ENCODE measurements at places on chromosomes 4 and X.
A peak's percentile ranks its signal among the peaks of the same experiment; 100 is the strongest.

GRCh38 chr4:177860171-177860570 is 417.9 kb upstream of the AGA start:
- no peak for DNase-seq

DNA sequence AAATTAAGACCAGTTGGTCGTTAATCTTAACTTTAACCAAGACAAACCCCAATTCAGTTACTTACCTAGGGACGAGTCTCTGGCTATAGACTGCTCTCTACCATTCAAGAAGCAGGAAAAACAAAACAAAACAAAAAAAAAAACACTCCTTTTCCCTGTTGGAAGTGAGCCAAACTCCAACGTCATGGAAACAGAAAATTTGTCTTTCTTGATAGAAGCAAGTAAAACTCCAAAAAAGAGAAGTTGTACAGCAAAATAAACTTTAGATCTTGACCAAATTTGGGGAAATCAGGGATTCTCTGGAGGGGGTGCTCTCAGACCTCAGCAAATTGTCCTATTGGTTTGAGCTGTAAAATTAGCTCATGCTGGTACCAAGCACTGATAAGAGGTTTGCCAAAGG is 3.7 kb downstream of the CNGA1 start:
- DNase-seq = no peak

- DNase-seq = no peak
Observed at GRCh38 chr4:738781-739280, 33.2 kb downstream of the PCGF3 start.

- DNase-seq = no peak
Observed at GRCh38 chr4:172245516-172245915, 432.3 kb downstream of the GALNTL6 start.

DNA sequence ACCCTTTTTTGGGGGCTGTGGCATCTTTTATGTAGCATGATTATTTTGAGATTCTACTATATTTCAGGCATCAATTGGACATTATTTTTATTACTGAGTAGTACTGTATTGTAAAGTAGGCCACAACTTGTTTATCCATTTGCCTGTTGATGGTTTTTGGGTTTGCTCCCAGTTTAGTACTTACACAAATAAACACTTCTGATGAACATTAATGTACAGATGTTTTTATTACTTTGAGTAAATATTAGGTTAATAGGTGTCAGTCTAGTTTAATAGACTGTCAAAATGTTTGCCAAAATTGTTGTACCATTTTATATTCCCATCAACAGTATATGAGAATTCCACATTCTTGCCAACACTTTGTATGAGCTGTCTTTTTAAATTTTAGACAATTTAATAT is 214.9 kb upstream of the MAD2L1 start:
- no peak for DNase-seq

GRCh38 chrX:104284507-104284906 is 29.8 kb upstream of the ESX1 start:
- no peak for DNase-seq

DNA sequence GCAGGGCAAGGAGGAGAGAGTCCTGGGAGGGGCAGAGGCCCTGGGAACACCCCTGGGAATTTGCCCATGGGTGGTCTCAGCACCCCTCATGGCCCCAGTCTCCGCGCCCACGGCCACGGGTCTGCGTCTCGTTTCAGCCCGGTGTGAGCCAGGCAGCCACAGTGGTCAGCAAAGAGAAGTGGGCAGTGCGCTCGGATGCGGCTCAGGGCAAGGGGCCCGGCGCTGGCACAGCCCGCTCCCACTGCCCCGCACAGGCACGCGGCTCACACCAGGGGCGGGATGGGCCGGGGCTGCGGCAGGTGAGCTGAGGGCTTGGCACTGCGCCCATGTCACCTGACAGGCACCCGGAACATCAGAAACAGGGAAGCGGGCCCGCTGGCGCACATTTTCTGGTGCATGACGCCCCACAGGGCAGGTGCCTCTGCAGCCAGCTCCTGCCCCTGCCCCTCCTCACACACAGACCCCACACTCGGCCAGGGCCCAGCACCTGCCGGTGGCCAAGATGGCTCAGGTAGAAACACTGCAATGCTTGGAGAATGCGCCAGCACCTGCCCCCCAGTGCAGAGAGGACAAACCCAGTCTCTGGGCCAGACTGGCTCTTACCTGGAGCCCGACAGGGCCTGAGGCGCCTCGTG is 41.9 kb upstream of the MXD4 start:
- no peak for DNase-seq

DNA sequence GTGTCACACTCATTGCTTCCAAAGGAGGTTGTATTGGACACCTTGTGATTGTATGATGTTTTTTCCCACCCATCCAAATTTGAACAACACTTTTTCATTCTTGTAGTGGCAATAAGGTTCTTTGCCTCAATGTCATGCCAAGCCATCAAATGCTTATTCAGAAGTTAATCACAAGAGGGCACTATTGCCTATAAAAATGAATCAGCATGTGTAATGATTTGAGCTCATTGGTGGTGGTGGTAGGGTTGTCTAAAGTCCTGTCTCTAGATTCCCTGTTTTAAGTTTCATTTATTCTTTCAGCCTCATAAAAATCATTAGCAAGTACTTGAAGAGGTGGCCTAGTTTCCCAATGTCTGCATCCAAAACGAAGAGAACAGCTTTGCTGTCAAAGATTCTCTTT is 37.0 kb downstream of the IRS4 start:
- no peak for DNase-seq

GRCh38 chrX:20863649-20864048 is 510.6 kb upstream of the CNKSR2 start:
- DNase-seq = no peak

DNA sequence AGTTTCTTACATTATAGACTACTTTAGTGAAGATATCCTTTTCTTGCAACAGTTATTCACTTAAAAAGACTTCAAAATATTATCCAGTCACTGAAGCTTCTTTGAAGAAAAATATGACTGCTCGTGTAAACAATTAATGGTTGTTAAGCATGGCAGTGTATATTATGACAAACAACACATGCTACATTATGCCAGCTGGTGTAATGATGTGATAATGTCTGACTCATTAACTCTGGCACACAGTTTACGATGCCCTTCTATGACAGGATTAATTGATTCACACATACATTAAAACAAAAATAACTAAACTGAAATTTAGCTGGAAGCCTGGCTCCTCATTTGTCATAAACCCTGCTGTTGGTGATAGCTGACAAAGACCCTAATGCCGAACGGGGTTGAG is 22.4 kb downstream of the GK2 start:
- DNase-seq = peak; percentile 10

GRCh38 chr4:168618577-168619265 is 121.9 kb downstream of the PALLD start:
- DNase-seq = no peak

- DNase-seq = no peak
Observed at GRCh38 chr4:57303012-57303751, 193.0 kb upstream of the IGFBP7 start.

GRCh38 chrX:1518512-1518911 is 18.5 kb downstream of the P2RY8 start:
- DNase-seq = no peak

GRCh38 chr4:105092356-105092755 is 54.3 kb upstream of the TET2 start:
- peak; percentile 1 for DNase-seq

- DNase-seq = no peak
Observed at GRCh38 chr4:111802191-111802590, 343.1 kb upstream of the FAM241A start.

GRCh38 chrX:88416002-88416401 is 331.0 kb upstream of the CPXCR1 start:
- DNase-seq = no peak

DNA sequence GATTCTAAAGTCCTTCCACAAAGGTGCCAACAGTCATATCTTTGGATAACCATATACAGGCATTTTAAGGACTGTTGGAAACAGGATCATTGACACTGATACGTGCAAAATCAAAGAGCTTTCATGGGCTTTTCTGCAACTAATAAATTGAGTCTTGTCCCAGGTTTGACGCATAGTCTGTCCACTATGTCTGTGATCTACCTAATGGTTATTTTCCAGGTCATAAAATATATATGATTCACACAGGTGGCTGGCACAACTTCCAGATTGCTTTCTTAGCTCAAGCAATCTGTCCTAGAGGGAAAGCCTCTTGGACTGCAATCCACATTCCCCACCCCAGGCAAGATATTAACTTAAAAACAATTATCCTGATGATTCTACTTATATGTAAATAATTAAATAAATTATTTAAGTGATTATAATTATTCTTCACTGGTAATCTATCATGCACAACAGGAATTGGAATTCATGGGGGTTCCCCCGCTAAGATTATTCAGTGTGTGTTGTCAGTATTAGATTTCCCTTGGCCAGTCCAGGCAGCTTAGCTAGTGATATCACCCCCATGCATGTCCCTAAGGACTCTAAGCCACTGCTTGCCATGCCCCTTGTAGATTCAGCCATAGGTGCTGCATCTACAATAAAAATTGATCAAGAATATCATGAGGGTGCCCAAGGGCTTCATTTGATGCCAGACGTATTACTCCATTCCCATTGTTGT is 97.8 kb downstream of the TLL1 start:
- DNase-seq = no peak

DNA sequence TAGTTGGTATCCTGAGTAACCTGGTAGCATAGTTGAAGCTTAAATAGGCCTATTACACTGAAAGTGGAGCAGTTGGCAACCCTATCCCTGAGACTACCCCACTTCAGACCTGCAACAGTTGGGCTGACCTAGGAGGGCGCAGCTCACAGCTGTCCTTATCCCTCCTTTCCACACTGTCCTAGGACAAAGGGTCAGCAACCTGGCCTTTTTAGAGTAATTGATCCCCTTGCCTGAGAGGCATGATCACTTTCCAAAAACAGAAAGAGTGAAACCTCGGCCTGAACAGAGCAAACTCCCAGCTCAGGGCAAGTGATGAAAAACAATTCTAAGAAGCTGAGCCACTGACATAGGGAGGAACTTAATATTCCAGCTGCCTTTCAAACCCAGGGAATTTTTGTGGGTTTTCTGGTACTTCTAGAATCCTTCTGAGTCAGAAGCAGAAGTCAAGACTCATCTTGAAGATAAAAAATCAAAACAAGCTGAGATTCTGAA is 94.9 kb upstream of the MYOZ2 start:
- DNase-seq = no peak

DNA sequence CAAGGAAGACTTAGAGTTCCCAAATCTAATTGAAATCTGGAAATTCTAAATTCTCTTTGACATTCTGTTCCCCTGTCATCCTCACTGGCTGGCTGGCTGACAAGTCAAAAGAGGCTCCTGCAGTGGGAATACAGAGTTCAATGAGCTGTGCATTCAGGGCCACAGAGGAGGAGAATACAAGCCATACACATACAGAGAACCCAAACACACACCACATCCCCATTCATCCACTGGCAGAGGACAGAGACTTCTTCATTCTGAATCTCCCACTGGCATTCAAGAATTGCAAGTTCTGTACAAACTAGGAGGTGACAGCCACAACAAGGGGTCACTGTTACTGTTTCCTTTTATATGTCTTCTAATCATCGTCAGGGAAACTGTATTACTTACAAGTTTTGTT is 49.7 kb downstream of the SAT1 start:
- no peak for DNase-seq

- DNase-seq = no peak
Observed at GRCh38 chrX:150198776-150199175, 164.3 kb upstream of the MAMLD1 start.

GRCh38 chrX:28981952-28982351 is 394.7 kb downstream of the IL1RAPL1 start:
- no peak for DNase-seq

DNA sequence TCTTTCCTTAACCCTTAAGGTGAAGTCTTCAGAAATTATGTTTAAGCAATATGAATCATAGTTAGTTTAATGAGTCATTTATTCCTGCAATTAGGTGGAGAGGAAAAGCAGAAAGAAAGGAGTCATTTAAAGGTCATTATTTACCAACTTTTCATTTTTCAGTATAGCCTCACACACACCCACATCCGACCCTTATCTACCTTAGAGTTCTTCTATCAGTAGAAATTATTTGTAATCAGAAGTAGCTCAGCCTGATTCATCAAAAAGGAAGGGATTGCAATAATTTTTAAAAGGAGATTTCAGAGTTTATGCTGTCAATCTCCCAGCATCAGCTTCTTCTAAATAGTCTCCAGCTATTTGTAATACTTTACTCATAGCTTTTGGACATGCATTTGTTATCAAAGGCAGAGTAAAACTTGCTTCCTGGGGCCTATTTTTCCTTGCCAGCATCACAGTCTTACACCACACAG is 5.9 kb downstream of the ANXA10 start:
- DNase-seq = no peak

DNA sequence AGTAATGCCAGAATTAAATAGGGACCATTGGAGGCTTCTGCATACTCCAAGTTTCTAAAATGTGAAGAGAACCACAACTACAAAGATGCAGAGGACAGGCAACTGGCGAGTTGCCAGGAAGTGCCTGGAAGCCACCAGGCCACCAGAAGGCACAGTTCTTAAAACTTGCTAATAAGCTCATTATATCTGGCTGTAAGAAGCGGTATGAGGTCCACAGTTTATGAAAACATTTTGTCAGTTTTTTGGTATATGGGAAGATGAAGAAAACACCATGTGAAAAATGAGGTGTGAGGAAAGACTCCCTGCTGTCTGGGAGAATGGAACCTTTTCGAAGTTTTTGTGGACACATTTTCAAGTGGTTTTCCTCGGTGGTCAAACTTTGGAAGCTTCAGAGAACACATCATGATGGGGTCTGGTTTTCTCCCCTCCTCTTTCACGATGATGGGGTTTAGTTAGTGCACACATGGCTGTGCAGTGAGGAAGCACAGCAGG is 202.7 kb downstream of the NR3C2 start:
- DNase-seq = no peak

GRCh38 chrX:26952213-26952612 is 510.9 kb downstream of the PPP4R3C start:
- DNase-seq = no peak

DNA sequence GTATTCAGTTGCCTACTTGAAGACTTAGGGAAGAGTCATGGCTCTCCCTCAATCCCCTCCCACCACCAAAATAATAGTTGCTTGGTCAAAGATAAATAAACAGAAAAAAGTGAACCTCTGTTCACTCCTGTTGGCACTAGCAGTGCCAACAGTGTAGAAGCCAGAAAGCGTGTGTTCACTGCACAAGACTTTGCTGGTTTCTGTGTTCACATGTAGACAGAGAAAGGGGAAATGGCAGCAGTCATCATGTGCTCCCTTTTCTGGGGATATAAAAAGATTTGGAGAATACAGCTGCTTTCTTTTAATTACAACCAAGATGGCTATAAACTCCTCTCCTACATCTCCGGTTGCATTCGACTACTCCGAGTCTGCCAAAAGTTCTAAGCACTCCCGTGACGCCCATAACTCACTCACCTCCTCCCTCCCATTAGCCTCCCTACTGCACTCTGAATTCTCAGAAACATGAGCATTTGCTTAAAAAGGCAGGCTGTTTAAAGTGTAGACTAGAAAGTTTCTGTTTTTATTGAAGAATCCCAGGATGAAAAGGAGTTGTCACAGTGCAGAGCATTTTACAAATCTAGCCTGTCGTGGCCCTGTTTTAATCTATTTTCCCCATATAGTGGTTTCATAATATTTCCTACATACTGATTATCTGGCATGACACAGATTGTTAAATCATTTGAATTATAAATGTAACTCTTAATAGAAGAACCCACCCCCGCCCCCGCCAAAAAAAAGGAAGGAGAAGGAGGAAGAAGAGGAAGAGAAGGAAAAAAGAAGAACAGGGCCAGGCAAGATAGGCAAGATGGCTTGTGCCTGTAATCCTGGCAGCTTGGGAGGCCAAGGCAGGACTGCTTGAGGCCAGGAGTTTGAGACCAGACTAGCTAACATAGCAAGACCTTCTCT is 16.7 kb downstream of the LGI2 start:
- no peak for DNase-seq
